Immature natural killer cell (primary cell): ENCODE measurements at places on chromosomes 7 and 10. TPM values are rescaled to one million over a fixed set of nuclear protein-coding genes. Genes with fewer than 3 reads are reported as not detected.

OR2A12 gene
- polyA plus RNA-seq, result not detected

BTBD16 gene
- not detected for polyA plus RNA-seq

SLC26A3 gene
- polyA plus RNA-seq, result not detected

DNA sequence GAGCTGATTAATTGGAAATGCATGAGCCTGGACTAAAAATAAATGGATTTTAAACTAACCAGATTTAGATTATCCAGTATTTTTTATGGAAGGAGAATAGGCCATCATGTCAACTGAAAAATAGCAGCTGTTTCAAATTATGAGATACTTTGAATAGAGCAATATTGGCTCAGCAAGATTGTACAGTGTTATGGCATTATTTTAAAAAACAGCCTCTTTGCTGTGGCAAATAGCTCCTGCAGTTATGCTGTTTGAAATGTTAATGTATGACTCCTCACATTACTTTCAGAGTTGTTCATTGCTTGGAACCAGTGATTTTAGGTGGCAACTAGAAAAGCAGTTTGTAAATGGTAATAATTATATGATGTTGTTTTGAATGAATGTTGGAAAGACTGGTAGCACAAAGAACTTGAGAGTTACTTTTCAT lies 244.5 kb downstream of the KIAA1217 start:
- H3K4me3 ChIP-seq, result no peak overlapping the region
- H3K4me1 ChIP-seq, result no peaks in the 10 kb centered on the region
- no peak for DNase-seq
- H3K27me3 ChIP-seq, result peaks cover 1% of the 10 kb centered on the region
- H3K27ac ChIP-seq, result no peak overlapping the region
- no peaks in the 10 kb centered on the region for H3K36me3 ChIP-seq

DNA sequence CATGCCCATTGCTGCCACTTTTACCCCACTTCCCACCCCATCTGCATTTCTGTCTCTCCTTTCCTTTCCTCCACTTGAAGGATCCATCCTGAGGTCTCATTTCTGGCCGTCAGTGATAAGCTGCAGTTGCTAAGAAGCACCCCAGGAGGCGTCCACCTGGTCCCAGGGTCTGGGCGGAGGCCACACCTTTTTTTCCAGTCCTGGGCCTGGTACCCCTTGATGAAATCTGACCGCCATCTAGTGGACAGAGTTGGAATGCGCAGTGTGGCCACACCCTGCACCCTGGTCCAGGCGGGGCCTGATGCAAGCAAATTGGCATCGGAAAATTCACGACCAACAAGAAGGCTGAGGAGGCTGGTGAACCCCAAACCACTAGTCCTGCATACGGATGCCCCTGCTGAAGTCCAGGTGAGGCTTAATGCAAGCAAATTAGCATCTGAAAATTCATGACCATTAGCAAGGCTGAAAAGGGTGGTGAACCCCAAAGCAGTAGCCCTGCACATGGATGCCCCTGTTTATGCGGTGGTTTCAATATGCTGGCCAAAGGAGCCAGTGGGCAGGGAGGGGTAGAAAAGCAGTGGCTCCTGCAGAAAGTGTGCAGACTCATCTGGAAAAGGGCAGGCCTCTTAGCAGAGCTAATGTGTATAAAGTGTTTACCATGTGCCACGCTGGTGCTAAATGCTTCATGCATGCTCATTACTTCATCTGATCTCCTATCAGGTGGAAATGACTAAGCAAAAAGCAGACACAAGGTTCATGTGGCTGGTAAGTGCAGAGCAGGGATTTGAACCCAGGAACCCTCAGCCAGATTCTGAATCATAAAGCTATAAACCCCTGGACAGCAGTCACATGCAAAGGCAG lies 43.2 kb downstream of the GPAM start:
- no peak overlapping the region for H3K4me3 ChIP-seq
- peak; percentile 24 for DNase-seq
- no peaks in the 10 kb centered on the region for H3K36me3 ChIP-seq
- no peaks in the 10 kb centered on the region for H3K4me1 ChIP-seq
- no peak overlapping the region for H3K27ac ChIP-seq

DNA sequence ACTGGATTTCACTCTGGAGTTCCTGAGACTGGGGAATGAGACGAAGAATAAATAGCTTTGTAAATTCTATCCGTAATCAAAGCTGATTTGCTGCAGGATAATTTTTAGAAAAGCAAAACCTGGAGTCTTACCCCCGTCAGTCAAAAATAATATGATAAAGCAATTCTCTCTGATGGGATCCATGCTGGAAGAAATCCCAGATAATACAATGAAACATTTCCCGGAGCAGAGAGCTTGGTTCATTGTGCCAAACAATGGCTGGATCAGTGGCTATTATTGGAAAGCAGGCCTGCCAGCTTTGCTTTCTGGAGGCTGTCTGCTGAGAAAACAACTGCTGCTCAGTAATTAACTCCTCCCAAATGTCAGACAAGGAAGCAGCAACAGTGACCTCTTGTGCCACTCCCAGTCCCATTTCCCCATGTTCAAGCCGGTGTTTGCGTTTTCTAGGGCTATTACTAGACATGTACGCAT lies 609.4 kb upstream of the PCDH15 start:
- H3K36me3 ChIP-seq, result no peaks in the 10 kb centered on the region
- no peaks in the 10 kb centered on the region for H3K4me1 ChIP-seq
- no peak overlapping the region for H3K27ac ChIP-seq
- H3K4me3 ChIP-seq, result no peak overlapping the region

GRCh38 chr7:79912213-79912633 lies 222.4 kb upstream of the GNAI1 start:
- no peak overlapping the region for H3K4me3 ChIP-seq
- no peak for DNase-seq
- H3K27ac ChIP-seq, result no peak overlapping the region
- H3K36me3 ChIP-seq, result peaks cover 3% of the 10 kb centered on the region

DNA sequence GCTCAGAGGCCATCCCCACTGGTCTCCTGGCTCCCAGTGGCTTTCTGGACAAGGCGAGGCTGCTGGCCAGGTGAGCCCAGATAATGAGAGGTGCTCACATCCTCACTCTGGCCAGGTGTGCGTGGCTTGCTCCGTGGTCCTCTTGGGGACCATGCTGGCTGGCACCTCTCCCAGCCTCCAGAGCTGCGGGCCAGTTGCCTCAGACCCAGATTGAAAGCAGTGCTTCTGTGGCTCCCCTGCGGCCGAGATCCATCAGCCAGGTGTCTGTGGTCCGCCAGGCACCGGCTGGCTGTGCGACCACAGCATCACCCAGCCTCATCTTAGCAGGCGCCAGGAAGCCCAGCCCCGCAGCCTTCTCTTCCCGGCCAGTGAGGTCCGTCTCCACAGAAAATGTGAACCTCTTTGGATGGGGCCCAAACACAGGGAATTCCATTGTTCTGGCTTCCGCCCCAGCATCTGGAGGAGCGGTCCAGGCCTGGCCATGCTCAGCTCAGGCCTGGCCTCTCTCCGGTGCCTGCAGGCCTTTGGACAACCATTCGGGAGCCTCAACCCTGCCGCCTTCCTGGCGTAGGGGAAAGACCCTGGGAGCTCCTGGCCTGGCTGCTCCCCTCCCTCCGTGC lies 5.2 kb upstream of the TTYH3 start:
- no peak overlapping the region for H3K27ac ChIP-seq
- H3K36me3 ChIP-seq, result no peaks in the 10 kb centered on the region
- no peak overlapping the region for H3K4me3 ChIP-seq
- peaks cover 6% of the 10 kb centered on the region for H3K4me1 ChIP-seq

DNA sequence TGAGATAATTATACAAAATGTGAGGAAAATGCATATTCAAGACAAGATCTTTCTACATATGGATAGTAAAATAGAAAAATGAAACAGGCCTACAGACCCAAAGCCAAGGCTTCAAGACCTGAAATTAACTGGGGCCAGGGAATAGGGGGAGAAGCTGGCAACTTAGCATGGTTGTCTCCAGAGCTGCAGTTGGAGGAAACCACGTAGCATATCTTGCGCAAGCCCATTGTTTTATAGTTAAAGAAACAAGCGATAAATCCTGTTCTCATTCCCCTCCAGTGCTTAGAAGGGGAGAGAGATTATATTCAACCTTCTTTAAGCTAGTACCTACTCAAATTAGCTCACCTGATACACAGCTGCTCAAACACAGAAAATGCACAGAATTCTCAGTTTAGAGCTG lies 197.1 kb downstream of the SORCS1 start:
- no peak for DNase-seq
- H3K27me3 ChIP-seq, result peaks cover 3% of the 10 kb centered on the region
- no peaks in the 10 kb centered on the region for H3K4me1 ChIP-seq
- no peak overlapping the region for H3K27ac ChIP-seq
- no peak overlapping the region for H3K4me3 ChIP-seq

DNA sequence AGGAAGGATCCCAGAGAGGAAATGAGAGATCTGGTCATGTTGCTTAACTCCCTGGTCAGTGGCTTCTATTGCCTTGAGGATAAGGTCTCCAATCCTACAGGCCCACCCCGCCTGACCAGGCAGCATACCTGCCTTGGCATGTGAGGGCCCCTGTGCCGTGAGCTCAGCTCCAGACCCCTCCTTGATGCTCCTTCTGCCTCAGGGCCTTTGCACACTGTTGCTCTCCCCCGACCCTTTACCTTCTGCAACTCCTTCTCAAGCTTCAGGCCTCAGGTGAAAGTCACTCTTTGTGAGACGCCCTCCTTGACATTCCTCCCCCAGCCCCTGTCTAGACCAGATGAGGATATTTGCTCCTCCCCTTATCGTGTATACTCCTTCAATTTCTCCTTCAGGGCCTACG lies 62.8 kb downstream of the FAM241B start:
- H3K27ac ChIP-seq, result no peak overlapping the region
- peaks cover 7% of the 10 kb centered on the region for H3K27me3 ChIP-seq
- no peak for DNase-seq
- no peaks in the 10 kb centered on the region for H3K36me3 ChIP-seq
- H3K4me3 ChIP-seq, result no peak overlapping the region

GRCh38 chr10:28793482-28793881 lies 116.2 kb downstream of the BAMBI start:
- H3K4me1 ChIP-seq, result no peaks in the 10 kb centered on the region
- H3K27me3 ChIP-seq, result peaks cover 3% of the 10 kb centered on the region
- H3K4me3 ChIP-seq, result no peak overlapping the region
- H3K36me3 ChIP-seq, result no peaks in the 10 kb centered on the region
- no peak for DNase-seq
